ENCODE measurements at places on chromosomes 2 and 18.

GRCh38 chr2:42036413-42036812 lies 11.4 kb upstream of the PKDCC start:
- no peak overlapping the region for H3K4me3 ChIP-seq
- no peak for DNase-seq
- no peak overlapping the region for H3K27ac ChIP-seq
- H3K27me3 ChIP-seq = peaks cover 58% of the 10 kb centered on the region

- H3K4me3 ChIP-seq = no peak overlapping the region
- DNase-seq = no peak
- no peaks in the 10 kb centered on the region for H3K27me3 ChIP-seq
- peaks cover 46% of the 10 kb centered on the region for H3K4me1 ChIP-seq
- peak overlapping the region; percentile 6 for H3K27ac ChIP-seq
Observed at GRCh38 chr2:75548036-75548573, 12.6 kb downstream of the EVA1A start.

- no peak for DNase-seq
- no peaks in the 10 kb centered on the region for H3K36me3 ChIP-seq
- peaks cover 5% of the 10 kb centered on the region for H3K4me1 ChIP-seq
- peaks cover 15% of the 10 kb centered on the region for H3K27me3 ChIP-seq
- no peak overlapping the region for H3K27ac ChIP-seq
Observed at GRCh38 chr2:151718796-151719195, 15.5 kb downstream of the NEB start.

DNA sequence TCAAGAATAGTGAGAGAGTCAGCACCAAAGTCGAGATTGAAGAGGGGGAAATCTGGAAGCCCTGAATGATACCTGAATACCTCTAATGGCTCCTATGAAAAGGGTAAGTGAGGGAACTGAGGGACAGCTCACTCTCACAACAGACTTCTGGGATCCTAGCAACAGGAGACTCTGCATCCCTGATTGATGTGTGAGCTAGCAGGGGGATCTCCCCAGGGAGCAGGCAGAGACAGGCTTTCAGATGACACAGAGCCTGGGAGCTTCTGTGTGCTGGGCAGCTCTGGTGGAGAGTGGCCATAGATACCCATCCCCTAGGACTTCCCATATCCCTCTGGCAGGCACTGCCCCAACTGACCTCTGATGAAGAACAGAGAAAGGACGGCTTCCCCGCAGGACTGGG lies 206.2 kb downstream of the EXOC6B start:
- peaks cover 18% of the 10 kb centered on the region for H3K36me3 ChIP-seq
- H3K4me3 ChIP-seq = no peak overlapping the region
- peak; percentile 23 for DNase-seq

DNA sequence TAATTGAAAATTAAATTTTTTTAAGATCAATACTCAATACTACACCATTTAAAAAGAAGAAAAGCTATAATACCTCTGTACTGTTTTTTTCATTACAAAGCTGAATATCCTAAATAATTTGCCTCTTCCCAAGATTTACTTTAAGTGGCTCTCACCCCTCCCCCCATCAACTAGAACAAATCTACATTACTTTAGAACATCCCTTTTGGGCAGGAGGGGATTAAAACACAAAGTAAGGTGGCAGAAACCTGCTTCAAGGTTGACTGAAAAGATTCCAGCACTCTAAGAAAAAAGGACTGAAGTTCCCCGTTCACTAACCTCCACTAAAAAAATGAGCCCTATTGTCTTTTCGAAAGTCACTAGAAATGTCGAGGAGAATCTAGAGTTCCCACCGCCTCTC lies 42.3 kb downstream of the SLC38A11 start:
- H3K36me3 ChIP-seq = no peaks in the 10 kb centered on the region
- peaks cover 4% of the 10 kb centered on the region for H3K27me3 ChIP-seq
- no peak for DNase-seq
- no peak overlapping the region for H3K4me3 ChIP-seq

GRCh38 chr2:69279211-69279610 lies 107.8 kb downstream of the GFPT1 start:
- no peak for DNase-seq
- H3K36me3 ChIP-seq = no peaks in the 10 kb centered on the region
- H3K27me3 ChIP-seq = peaks cover 3% of the 10 kb centered on the region
- no peak overlapping the region for H3K4me3 ChIP-seq
- H3K27ac ChIP-seq = no peak overlapping the region

- DNase-seq = peak; percentile 54
- H3K27me3 ChIP-seq = peaks cover 97% of the 10 kb centered on the region
- H3K4me1 ChIP-seq = peaks cover 58% of the 10 kb centered on the region
- H3K27ac ChIP-seq = no peak overlapping the region
- H3K36me3 ChIP-seq = no peaks in the 10 kb centered on the region
Observed at GRCh38 chr2:118847762-118848172, 319 bp upstream of the EN1 start.

DNA sequence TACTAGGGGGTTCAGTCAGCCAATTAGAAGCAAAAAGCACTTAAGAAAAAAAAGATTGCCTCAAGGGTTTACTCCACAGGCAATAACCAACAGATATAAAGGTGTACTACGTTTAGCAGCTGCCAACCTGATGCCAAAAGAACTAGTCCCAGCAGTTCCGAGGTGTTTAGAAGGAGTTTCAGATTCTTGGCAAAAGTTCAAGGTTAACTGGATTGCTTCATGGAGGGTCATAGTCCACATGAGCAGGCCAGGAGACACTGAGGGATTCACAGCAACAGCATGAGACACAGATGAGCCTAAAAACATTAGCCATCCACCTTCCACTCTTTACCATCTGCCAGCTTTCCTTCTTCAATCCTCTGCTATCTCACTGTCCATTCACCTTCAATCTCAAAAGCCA lies 4.9 kb upstream of the DNAH7 start:
- H3K27me3 ChIP-seq = peaks cover 7% of the 10 kb centered on the region
- no peak overlapping the region for H3K27ac ChIP-seq
- no peak for DNase-seq
- no peaks in the 10 kb centered on the region for H3K36me3 ChIP-seq
- no peak overlapping the region for H3K4me3 ChIP-seq
- no peaks in the 10 kb centered on the region for H3K4me1 ChIP-seq

GRCh38 chr18:75210274-75211001 lies at the start of gene TSHZ1:
Gene TSHZ1, plus strand, starts transcription at chr18:75210797. Its CDS starts 1,080 bp downstream, at chr18:75211877.
- H3K4me1 ChIP-seq = peaks cover 67% of the 10 kb centered on the region
- H3K36me3 ChIP-seq = peaks cover 6% of the 10 kb centered on the region
- peak within 1 kb of the TSS; percentile 99 for H3K27ac ChIP-seq
- DNase-seq = no peak

DNA sequence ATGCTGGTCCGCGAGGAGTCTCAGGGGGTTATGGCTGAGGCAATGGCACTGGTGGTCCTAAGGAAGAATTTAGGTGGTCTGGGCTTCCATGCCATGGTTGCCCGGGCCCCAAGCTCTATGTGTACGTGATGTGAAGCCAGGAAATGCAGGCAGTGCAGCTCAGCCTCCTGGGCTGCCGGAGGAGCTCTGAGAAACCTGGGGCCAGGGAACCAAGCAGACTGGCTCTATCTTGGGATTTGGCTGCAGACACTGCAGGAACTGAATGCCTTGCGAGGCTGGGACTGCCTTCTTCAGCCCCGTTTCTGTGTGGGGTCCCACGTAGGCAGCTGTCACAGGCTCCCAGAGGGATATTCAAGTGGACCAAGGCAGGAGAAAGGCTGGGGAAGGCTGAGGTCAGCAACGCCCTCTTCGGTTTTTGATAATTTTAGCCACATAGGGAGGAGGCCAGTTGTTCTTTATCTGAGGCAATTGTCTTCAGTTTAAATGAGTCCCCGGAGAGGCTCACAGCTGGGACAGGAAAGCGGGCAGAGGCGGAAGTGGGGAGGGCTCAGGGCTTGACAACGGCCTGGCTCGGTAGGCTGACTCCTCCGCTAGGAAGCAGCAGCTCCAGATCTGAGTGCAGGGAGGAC lies 77.7 kb downstream of the RHOB start:
- peaks cover 4% of the 10 kb centered on the region for H3K27me3 ChIP-seq
- peak overlapping the region; percentile 78 for H3K27ac ChIP-seq
- H3K36me3 ChIP-seq = no peaks in the 10 kb centered on the region
- DNase-seq = peak; percentile 34
- peaks cover 52% of the 10 kb centered on the region for H3K4me1 ChIP-seq

- no peak for DNase-seq
- no peak overlapping the region for H3K27ac ChIP-seq
- H3K27me3 ChIP-seq = peaks cover 3% of the 10 kb centered on the region
- no peaks in the 10 kb centered on the region for H3K36me3 ChIP-seq
- no peak overlapping the region for H3K4me3 ChIP-seq
Observed at GRCh38 chr2:67752969-67753368, 309.8 kb downstream of the C1D start.

GRCh38 chr2:149019768-149020167 lies 18.7 kb upstream of the LYPD6B start:
- peaks cover 53% of the 10 kb centered on the region for H3K4me1 ChIP-seq
- peaks cover 15% of the 10 kb centered on the region for H3K36me3 ChIP-seq
- DNase-seq = no peak
- H3K4me3 ChIP-seq = no peak overlapping the region

GRCh38 chr2:56465491-56465890 lies 281.7 kb downstream of the CCDC85A start:
- no peaks in the 10 kb centered on the region for H3K36me3 ChIP-seq

DNA sequence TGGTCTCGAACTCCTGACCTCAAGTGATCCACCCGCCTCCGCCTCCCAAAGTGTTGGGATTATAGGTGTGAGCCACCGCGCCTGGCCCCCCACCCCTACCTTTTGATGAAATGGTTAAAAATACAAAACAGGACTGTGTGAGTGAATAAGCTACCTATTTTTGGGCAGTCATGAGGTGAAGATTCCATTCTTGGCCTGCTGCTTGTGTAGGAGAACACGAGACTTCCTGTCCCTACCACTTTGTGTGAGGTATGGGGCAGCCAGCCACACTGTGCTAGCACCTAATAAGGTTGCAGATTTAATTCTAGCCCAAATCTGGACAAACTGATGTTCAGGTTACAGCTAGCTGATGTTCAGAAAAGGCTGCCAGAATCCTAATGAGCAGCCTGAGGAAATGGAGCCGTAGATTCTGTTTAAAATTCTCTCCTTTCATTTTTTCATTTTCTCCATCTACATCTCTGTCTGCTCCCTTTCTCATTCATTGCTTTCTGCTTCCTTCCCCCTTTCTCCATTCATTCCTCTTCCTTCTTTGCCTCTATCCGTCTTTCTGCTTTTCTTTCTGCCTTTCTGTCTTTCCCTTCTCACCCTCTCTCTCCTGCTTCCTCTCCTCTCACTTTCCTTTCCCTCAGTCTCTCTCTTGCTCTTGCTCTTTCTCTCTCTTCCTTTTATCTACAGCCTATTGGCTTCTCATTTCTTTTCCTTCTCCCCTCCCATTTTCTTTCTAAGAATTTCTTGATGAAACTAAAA lies 4.6 kb upstream of the LTBP1 start:
- H3K4me3 ChIP-seq = no peak overlapping the region
- H3K36me3 ChIP-seq = peaks cover 5% of the 10 kb centered on the region
- H3K27me3 ChIP-seq = peaks cover 5% of the 10 kb centered on the region
- peak overlapping the region; percentile 34 for H3K27ac ChIP-seq

DNA sequence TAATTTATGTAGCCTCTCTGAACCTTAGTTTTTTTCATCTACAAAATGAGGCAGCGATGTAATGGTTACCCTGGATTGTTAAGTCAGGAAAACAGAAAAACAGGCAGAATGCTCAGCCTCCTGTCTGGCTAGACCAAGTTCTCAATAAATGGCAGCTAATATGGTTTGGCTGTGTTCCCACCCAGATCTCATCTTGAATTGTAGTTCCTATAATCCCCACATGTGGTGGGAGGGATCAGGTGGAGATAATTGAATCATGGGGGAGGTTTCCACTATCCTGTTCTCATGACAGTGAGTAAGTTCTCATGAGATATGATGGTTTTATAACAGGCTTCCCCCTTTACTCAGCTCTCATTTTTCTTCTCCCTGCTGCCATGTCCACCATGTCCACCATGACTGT lies 220.0 kb downstream of the CMPK2 start:
- no peak for DNase-seq
- H3K27me3 ChIP-seq = no peaks in the 10 kb centered on the region
- no peak overlapping the region for H3K4me3 ChIP-seq

DNA sequence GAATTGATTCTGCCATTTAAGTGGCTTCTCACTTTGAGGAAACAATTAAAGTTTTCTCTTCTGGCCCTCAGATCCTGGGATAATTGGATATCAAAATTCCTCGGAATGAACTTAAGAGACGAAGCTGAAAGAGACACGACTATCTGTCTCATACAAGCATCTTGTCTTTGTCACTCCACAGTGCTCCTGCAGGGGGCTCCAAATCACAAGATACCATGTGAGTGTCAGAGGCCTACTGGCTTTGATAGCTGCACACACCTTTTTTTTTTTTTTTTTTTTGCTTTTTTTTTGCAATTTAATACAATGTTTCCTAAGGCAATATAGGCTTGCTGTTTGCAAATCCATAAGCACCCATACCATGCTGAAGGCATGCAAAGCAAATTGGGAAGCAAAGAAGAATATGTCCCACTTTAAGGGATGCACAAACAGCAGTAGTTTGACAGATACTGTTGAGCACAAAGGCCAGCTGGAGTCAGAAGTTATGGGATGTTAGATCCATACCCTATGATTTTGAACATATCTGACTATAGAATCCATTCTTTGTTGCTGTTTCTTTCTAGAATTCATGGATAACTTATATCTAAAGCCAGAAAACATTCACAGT lies 109.0 kb upstream of the CBLN2 start:
- peak; percentile 72 for DNase-seq
- H3K4me3 ChIP-seq = no peak overlapping the region
- H3K27me3 ChIP-seq = peaks cover 6% of the 10 kb centered on the region

GRCh38 chr18:40812981-40813515 lies 1142.0 kb upstream of the PIK3C3 start:
- DNase-seq = no peak
- no peaks in the 10 kb centered on the region for H3K4me1 ChIP-seq
- H3K27me3 ChIP-seq = peaks cover 3% of the 10 kb centered on the region
- no peaks in the 10 kb centered on the region for H3K36me3 ChIP-seq

DNA sequence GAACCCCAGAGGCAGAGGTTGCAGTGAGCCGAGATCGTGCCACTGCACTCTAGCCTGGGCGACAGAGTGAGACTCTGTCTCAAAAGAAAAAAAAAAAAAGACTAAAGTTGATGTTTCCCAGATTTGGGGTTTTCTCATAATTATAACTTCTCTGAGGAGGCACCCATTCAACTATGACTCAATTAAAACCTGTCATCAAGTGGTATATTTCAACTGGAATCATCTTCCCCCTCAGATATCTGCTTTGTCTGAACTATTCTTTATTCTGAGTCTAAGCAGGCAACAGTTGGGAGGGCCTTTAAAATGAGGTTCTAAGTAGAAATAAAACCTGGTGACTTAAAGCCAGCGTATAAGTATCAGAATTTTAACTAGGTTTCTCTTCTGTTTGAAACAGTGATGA lies 88.5 kb downstream of the PTRHD1 start:
- no peak for DNase-seq
- H3K4me1 ChIP-seq = peaks cover 8% of the 10 kb centered on the region
- no peaks in the 10 kb centered on the region for H3K27me3 ChIP-seq
- no peak overlapping the region for H3K4me3 ChIP-seq
- no peak overlapping the region for H3K27ac ChIP-seq

GRCh38 chr2:205405194-205405593 lies 277.1 kb upstream of the NRP2 start:
- H3K4me1 ChIP-seq = peaks cover 28% of the 10 kb centered on the region
- no peak overlapping the region for H3K27ac ChIP-seq
- H3K27me3 ChIP-seq = peaks cover 2% of the 10 kb centered on the region
- H3K36me3 ChIP-seq = no peaks in the 10 kb centered on the region
- no peak for DNase-seq
- no peak overlapping the region for H3K4me3 ChIP-seq

- peaks cover 2% of the 10 kb centered on the region for H3K27me3 ChIP-seq
- no peak for DNase-seq
- H3K4me1 ChIP-seq = no peaks in the 10 kb centered on the region
Observed at GRCh38 chr2:224350703-224351102, 51.2 kb downstream of the FAM124B start.

- no peak overlapping the region for H3K4me3 ChIP-seq
- H3K27ac ChIP-seq = peak overlapping the region; percentile 74
- no peak for DNase-seq
- H3K27me3 ChIP-seq = no peaks in the 10 kb centered on the region
- H3K4me1 ChIP-seq = peaks cover 14% of the 10 kb centered on the region
- H3K36me3 ChIP-seq = peaks cover 18% of the 10 kb centered on the region
Observed at GRCh38 chr2:188573453-188573852, 281.8 kb downstream of the GULP1 start.

Data from nephron progenitor cell (in vitro differentiated cells).